ENCODE measurements at places on chromosomes 16 and 17. TPM values are rescaled to one million over a fixed set of nuclear protein-coding genes. Genes with fewer than 3 reads are reported as not detected.

Gene CACNG1
- not detected for total RNA-seq

Gene HIC1
- total RNA-seq, result 38.3 TPM

Gene HOXB6
- 0.60 TPM for total RNA-seq

Gene CDRT15L2
- total RNA-seq, result not detected

Gene ST6GALNAC1
- total RNA-seq, result 3.1 TPM

Gene TPSG1
- not detected for total RNA-seq

Gene BICDL2
- 1.9 TPM for total RNA-seq

Gene CCL15
- total RNA-seq, result not detected

GRCh38 chr17:67378454-67379250, 1.6 kb downstream of the PITPNC1 start:
- peak; percentile 81 for DNase-seq

DNA sequence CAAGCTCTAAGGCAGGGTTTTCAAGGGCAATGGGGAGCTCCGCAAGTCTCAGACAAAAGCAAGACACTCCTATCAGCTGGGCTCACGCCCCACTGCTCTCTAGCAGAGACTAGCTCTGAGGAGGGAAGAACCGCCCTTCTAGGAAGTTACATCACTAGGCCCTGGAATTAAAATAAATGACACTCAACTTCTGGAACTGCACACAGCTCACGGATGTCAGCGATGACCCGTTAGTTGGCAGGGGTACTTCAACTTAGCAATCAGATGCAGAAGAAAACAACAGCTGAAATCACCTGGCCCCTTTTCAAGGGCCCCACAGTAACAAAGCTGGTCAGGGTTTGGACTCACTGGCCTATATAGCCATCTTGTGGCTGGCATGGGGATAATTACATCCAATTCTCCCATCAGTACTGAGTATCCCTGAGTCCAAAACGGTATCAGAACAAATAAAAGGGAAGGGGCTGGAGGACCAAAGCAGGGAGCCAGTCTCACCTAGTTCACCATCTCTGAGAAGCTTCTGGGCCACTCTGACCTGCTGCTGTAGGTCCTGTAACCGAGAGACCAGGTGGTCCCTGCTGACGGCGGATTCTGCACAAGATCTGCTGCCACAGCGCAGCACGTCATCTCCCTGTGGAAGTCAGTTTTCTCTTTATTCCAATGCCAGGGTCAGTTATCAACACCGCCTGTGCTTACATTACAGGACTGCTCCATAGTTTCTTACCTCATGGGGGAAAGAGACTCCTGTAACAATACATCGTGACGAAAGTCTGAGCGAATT, 22.2 kb downstream of the SERPINF1 start:
- no peak for DNase-seq

DNA sequence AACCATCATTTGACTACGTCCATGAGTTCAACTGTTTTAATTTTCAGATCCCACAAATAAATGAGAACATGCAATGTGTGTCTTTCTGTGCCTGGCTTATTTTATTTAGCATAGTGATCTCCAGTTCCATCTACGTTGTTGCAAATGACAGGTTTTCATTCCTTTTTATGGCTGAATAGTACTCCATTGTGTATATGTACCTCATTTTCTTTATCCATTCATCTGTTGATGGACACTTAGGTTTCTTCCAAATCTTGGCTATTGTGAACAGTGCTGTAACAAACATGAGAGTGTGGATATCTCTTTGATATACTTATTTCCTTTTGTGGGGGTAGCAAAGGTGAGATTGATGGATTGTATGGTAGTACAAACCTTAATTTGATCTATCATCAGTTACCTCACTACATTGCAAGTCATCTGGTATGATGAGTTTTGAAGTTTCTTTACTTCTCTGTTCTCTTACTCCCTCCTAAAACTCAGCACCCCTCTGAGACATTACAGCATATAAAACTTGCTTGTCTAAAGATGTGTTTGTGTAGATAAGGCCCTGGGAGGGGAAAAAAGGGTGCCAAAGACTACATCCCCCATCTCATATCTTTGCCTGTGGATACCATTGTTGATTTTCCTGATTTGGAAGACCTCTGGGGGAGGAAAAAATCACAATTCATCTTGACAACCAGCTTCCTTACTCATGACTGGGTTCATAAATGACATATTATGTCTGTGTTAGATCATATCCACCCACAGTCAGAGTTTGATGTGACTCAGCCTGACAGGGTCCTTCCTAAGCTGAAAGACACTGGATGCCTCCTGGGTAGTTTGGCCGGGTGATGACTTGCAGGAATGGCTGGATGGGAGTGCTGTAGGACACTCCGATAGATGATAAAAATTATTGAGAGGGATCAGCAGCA, 47.6 kb downstream of the ABCA9 start:
- DNase-seq, result no peak

DNA sequence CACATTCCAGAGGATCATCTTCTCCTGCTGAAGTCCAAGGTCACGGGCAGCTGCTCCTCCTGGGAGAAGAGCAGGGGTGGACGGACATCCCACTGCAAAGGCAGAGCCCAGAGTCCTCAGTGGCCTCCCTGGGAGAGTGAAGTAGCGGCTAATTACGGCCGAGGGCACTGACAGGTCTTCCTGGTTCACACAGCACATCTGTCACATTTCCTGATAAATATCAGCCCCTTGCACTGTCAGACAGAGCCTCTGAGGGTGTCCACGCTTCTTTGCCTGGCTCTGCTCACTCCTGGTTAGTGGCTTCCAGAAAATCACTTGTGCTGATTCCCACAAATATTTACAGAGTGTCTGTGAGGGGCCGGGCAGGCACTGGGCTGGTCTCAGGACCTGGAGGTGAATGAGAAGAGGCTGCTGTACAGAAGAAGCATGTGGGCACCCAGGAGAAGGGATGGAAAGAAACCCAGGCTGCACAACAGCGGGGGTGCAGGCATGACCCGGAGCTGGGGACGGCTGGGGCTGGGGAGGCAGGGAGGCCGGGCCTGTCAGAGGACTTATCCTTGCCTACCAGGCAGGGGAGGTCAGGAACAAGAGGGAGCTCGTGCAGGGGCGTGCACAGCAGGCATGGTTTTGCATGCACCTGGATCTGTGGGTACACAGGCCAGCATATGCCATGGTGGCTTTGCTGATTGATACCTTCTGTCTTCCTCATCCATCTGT, 258.2 kb upstream of the TNRC6C start:
- DNase-seq, result no peak

DNA sequence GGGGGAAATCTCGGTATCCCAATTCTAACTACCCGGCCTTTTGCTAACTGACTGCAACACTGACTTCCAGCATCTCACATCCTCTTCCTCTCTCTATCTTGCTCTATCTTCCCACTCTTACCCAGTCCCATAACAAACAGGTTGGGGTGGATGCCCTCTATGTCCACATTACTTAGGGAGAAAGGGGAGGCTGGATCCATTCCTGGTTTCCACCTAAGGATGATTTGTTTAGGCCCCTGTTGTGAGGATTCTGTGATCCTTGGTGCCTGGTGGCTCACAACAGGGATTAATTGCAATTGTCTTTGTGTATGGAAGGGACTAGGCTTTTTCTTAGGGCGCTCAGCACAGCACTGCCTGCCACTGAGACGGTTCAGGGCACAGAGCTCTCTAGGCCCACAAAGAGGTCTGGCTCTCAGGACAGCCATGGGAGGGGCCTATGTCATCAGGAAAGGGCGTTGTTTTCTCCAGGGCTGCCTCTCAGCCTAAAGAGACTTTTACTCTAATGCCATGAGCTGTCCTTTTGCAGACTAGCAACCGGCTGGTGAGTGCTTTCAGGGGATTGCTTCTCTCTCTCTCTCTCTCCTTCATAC, 612.1 kb upstream of the SALL1 start:
- DNase-seq, result no peak

- DNase-seq, result peak; percentile 89
These were observed 3.5 kb upstream of the NHERF1 start for GRCh38 chr17:74744714-74745547.

- DNase-seq, result no peak
These were observed 2.1 kb downstream of the METTL22 start for GRCh38 chr16:8623634-8624033.

GRCh38 chr17:57355090-57355859, 99.0 kb downstream of the MSI2 start:
- no peak for DNase-seq

GRCh38 chr17:68682903-68683302, 81.7 kb upstream of the FAM20A start:
- no peak for DNase-seq

DNA sequence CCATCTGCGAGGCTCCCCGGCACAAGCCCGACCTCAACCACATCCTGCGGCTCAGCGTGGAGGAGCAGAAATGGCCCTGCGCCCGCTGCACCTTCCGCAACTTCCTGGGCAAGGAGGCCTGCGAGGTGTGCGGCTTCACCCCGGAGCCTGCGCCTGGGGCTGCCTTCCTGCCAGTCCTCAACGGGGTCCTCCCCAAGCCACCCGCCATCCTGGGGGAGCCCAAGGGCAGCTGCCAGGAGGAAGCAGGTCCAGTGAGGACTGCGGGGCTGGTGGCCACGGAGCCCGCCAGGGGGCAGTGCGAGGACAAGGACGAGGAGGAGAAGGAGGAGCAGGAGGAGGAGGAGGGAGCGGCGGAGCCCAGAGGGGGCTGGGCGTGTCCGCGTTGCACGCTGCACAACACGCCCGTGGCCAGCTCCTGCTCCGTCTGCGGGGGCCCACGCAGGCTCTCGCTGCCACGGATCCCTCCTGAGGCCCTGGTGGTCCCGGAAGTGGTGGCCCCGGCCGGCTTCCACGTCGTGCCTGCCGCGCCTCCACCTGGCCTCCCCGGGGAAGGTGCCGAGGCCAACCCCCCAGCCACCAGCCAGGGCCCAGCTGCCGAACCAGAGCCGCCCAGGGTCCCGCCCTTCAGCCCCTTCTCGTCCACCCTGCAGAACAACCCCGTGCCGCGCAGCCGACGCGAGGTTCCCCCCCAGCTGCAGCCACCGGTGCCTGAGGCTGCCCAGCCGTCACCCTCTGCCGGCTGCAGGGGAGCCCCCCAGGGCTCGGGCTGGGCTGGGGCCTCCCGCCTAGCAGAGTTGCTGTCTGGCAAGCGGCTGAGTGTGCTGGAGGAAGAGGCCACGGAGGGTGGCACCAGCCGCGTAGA, 13.1 kb upstream of the PRR35 start:
- peak; percentile 52 for DNase-seq

- no peak for DNase-seq
These were observed 108.9 kb upstream of the CIBAR2 start for GRCh38 chr16:85220964-85221731.

DNA sequence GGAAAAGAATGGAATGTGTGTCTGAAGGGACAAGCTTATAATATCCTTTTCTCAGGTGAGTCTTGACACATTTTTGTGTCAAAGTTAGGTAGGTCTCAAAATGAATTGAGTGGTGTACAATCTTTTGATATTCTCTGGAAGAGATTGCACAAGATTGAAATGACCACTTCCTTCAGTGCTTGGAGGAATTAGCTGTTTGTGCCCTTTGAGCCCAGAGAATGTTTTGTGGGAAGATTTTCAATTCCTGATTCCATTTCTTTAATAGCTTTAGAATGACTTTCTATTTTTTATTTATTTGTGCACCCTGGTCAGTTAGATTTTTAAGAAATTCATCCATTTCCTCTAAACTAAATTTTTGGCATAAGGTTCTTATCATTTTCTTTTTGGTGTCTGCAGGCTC, 1.6 kb upstream of the CCL13 start:
- DNase-seq, result no peak

GRCh38 chr16:66442502-66443268, 15.6 kb downstream of the BEAN1 start:
- no peak for DNase-seq

GRCh38 chr16:31428638-31429247, 583 bp upstream of the COX6A2 start:
- DNase-seq, result no peak

GRCh38 chr17:164303-165235, 16.9 kb downstream of the DOC2B start:
- no peak for DNase-seq

GRCh38 chr16:70740914-70741782, 55.3 kb upstream of the MTSS2 start:
- no peak for DNase-seq

DNA sequence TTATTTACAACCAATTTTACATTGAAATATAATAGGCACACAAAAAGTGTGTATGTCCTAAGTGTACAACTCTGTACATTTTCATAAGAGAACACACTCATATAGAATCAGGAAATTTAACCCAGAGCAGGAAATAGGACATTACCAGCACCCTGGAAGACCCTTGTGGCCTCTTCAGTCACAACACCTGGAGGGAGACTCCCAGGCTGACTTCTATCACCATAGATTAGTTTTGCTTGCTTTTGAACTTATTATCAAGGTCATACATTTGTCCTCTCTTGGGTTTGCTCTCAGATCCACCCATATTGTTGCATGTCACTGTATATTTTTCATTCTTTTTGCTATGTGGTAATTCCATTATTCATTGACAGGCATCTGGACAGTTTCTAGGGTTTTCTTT, 5.8 kb downstream of the RIPOR1 start:
- no peak for DNase-seq

- DNase-seq, result no peak
These were observed 10.7 kb upstream of the NOS2 start for GRCh38 chr17:27810902-27811557.

DNA sequence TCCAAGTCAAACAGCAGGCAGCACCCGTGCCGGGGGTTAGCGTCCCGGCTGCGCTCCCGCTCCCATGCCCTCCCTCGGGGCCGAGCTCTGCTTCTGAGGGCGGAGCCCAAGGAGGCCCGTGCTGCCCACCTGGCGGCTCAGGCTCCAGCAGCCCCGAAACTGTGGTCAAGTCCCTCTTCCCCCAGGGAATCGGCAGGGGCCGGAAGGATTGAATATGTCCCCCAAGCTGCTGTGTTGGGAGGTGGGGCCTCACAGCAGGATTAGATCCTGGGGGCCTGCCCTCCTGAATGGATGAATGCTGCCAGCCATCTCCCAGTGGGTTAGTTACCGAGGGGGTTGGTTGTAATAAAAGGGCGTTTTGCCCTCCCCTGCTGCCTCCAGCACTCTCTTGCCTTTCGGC, 33.9 kb downstream of the MAP2K3 start:
- DNase-seq, result no peak

GRCh38 chr16:4257646-4258556, 14.9 kb downstream of the TFAP4 start:
- no peak for DNase-seq

GRCh38 chr17:7858522-7858810, 663 bp downstream of the CYB5D1 start:
- DNase-seq, result peak; percentile 61

DNA sequence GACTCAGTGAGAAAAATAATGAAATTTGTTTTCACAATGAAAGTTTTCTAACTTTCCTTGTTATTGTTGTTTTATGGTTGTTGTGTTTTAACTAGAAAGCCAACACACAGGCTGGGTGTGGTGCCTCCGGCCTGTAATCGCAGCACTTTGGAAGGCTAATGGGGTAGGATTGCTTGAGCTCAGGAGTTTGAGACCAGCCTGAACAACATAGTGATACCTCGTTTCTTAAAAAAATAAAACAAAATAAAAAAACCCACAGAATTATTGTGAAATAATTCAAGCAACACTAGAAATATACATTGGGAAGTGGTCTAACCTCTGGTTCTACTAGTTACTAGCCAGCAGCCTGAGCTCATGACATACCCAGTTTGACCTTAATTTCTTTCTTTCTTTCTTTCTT, 630 bp downstream of the MILR1 start:
- DNase-seq, result no peak

- no peak for DNase-seq
These were observed 14.6 kb downstream of the SCIMP start for GRCh38 chr17:5220074-5220473.

- no peak for DNase-seq
These were observed 72.6 kb upstream of the CNEP1R1 start for GRCh38 chr16:49952386-49952785.

- no peak for DNase-seq
These were observed 49.5 kb downstream of the BMERB1 start for GRCh38 chr16:15483857-15484256.

Data from activated CD4-positive, alpha-beta memory T cell treated with anti-CD3 and anti-CD28 coated beads, Interleukin-2, amount 10 ng/mL, durations not matched to agents 7 days and 5 days (primary cell).